ENCODE measurements at places on chromosomes 12 and 14.

- DNase-seq: no peak
These were observed 403.2 kb upstream of the SEL1L start for GRCh38 chr14:81936902-81937301.

DNA sequence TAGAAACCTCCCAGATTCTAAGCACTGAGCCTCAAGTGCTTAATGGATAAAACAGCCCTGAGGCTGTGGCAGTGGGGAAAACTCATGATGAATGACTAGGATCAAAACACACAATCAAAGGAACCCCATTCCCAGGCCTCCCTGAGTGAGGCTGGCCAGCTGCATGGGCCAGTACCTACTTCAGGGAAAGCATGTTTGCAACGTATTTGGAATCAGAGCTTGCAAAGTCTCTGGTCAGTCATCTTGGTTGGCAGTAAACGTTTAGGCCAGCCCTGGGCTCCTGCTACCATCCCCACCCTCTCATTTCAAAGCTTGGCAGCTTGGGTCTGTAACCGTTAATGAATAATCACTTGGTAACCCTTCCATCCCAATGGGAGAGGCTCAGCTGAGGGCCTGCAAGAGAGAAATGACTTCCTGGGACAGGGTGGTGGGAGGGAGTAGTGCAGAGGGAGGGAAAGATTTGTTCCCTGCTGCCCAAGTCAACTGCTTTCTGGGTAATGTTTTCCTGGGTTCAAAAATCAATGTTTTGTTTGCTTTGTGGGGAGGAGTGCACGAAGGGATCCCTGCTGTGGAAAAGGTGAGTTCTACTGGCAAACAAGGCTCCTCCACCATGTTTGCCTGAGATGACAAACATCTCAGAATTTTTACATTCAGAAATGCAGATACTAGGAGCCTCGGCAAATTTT lies 2.0 kb upstream of the RNASE8 start:
- DNase-seq: no peak

DNA sequence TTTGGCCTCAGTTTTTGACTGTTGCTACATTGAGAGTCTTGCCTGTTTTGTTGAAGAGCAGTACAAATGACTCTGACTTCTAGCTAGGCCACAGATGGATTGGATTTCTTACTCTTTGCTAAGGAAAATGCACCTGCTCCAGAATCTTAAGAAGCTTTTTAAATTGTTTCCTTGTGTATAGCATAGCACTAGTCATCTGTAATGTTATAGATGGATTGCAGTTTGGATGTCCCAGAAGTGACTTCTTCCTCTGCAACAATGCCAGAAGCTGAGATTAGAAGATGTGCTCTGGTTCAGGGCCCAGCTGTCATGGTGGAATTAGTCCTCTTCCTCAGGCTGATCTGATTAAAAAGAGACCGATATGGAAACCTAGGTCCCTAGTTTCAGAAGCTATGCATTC lies 67.9 kb downstream of the DAAM1 start:
- DNase-seq: no peak

GRCh38 chr12:120142231-120142877 lies 25.8 kb upstream of the RAB35 start:
- peak; percentile 44 for DNase-seq

GRCh38 chr14:23069413-23069806 lies 12.1 kb upstream of the CDH24 start:
- no peak for DNase-seq

- DNase-seq: no peak
These were observed 574.1 kb downstream of the PRKD1 start for GRCh38 chr14:29353513-29353912.

- no peak for DNase-seq
These were observed 923.3 kb downstream of the AACS start for GRCh38 chr12:125988545-125988944.

DNA sequence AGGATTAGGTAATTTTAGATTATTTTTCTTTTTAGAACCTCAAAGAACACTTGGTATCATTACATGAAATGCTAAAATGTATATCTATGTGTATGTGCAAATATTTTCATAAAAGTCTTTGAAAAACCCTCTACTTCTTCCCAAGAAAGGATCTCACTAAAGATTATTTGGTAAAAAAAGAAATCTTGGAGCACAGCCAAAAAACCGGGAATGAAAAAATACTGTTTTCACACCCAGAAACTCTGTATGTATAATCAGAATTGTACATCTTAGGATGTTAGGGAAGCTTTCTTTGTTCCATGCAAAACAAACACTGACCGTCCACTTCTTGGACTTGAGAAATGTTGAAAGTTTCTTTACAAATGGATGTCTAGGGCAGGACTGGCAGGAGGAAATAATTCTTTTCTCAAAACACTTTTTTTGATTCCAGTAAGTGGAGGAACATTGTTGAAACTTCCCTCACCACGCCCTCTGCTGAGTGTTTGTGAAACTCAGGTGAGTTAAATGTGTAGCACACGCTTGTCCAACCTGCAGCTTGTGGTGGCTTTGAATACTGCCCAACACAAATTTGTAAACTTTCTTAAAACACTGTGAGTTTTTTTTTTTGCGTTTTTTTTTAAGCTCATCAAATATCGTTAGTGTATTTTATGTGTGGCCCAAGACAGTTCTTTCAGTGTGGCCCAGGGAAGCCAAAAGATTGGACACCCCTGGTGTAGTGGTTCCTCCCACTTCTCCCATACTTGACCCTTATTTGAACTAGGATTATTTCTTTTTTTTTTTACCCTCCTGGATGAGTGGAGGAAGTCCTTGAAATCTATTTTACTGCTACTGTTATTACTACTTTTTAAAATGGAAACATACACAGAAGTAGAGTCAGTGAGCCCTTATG lies 26.6 kb downstream of the FBXO34 start:
- DNase-seq: no peak

- DNase-seq: peak; percentile 34
These were observed at the start of gene ACSS3 for GRCh38 chr12:81077686-81078441. ACSS3 (plus strand) TSS chr12:81078079; CDS start chr12:81078121, 42 bp downstream.

DNA sequence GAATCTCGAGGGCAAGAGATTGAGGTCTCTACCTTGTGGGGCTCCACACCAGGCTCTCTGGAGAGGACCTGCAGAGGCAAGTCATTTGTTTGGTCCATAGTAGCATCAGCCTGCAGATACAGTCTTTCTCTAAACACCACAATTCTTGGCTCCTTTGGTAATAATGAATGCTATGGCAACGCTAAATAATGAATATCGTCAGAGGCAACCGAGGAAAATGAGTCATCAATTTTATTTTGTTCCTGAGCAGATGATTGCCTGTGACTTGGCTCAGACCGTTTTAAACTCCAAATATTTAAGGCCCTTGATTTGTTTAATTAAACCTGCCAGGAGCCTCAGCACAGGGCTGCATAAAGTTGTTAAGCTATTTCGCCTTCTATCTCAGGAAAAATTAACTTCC lies 924.1 kb upstream of the TMEM132C start:
- DNase-seq: no peak

DNA sequence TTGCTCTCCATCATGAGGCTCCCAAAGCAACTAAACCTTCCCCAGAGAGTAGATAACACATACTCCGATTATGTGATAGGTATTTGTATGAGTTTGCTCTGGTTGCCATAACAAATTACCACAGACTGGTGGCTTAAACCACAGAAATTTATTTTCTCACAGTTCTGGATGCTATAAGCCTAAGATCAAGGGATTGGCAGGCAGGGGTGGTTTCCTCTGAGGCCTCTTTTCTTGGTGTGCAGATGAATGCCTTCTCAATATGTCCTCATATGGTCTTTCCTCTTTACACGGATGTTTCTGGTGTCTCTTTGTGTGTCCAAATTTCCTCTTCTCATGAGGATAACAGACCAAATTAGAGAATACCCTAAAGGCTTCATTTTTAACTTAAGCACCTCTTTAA lies 285.8 kb upstream of the GRIP1 start:
- DNase-seq: peak; percentile 6

DNA sequence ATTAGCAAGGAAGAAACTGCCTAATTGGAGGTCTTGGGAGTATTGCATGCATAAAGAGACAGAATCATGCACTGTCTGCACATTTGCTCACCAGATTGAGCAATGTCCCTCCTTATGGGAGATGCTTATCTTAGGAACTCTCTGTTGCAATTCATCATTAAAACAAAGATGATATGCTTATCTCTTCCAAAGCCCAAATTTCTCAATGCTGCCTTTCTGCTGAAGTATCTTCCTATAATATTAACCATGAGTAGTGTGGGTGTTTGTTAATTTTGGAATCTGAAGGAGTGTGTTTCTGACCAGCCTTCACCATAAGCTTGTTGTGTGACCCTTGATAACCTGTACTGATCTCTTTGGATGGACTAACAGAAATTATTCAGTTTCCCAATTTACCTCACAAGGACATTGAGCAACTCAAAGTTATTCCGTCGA lies 1257.6 kb upstream of the FLRT2 start:
- DNase-seq: peak; percentile 49

DNA sequence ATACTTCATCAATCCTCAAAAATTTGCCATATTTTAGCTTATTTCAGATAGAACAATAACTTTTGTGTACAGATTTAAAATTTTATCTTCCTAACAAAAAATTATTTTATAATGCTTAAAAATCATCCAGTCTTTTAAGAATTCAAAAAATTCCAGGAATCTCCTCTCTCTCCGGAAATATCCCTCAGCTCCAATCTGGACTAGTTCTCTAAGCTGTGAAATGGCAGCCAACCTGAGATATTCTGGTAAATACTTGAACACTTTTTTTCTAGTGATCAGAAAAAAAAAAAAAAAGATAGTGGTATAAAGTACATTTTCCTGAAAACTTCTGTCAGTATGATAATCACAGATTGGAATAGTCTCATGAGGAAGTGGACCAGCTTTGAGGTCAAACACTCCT lies 57.6 kb downstream of the SSPN start:
- no peak for DNase-seq

DNA sequence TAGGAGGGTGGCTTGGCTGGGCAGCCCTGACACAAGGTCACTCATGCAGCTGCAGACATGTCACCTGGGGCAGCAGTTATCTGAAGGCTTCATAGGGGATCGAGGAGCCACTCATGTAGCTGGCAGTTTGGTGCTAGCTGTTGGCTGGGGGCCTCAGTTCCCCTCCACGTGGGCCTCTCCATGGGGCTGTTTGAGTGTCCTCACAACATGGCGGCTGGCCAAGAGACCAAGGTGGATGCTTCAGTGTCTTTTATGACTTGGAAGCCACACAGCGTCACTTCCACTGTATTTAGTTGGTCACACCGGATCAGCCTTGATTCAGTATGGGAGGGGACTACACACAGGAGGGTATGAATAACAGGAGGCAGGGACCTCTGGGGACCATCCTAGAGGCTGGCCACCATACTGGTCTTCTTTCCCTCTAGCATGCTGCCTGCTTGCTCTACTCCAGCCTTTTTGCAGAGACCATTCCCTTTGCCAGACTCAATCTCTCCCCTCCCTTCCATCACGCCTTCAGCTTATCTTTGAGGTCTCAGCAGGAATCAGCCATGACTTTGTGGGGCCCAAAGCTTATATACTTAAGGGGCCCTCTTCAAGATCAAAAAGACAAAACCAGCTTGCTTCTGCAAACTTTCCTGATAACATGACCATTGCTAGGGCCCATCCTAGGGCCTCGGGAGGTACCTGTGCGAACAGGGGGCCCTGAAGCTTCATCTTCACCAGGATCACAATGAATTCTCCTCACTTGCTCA lies 53.4 kb downstream of the RPH3A start:
- DNase-seq: no peak

DNA sequence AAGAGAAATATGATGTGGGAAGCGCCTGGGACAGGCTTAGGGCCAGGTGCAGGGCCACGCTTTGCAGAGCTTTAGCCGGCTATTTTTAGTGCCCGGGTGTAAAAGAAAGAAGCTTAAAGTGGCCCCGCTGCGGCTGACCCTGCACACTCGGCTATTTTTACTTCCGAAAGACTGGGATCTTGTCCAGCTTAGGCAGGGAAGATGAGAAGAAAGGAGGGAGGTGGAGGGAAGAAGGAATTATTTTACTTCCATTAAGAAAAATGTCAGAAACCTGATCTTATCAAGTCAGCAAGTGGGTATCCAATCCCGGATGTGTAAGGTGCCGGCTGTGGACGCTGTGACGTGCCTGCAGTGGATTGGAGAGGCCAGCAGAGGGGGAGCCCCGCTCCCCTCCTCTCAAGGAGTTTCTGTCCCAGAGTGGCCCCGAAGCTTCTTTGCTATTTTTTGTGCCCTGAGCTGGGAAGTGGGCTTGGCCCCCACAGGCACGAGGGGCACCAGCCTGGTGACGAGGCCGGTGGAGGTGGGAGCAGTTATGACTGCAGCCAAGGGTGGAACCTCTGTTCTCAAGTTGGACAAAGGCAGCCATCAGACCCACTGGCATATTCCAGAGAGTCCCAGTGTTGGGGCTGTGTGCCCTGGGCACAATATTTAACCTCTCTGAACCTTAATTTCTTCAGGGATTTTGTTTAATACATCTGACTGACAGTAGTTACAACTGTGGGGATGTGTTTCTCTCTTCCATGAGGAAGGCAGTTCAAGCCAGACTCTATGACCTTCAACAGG lies 97.7 kb downstream of the ESRRB start:
- no peak for DNase-seq
